ENCODE measurements at places on chromosomes 12 and 14. TPM values are rescaled to one million over a fixed set of nuclear protein-coding genes. Genes with fewer than 3 reads are reported as not detected.

The MSRB3 gene
- total RNA-seq, result not detected

The PLEKHD1 gene
- 0.05 TPM for total RNA-seq

DNA sequence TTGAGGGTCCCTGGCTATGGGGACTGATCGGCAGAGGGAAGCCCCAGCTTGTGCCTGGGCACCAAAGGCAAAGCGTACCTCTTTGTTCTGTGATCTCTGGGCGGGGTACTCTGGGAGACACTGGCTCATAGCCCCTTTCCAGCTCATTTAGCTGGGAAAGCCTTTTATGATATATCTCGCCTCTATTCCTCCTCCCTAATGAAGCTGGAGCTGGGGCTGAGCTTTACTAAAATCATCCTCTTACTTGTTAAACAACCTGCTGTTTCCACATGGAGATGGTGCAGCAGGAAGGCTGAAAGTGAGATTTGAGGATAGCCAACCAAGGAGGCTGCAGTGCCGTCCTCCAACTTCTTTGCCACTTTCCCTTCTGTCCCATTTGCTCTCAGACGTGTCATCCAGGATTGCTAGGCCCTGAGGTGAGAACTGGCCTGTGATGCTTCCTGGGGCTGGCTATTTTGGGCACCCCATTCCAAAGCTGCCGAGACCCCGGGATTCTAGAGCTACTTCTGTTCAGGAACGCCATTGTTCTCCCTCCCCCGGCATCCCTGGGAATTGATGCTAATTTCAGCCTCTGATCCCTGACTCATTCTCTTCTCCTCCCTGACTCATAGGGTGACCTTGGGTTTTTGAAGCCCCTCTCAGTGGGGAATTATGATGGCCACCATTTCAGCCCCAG, 16.0 kb downstream of the PDE1B start:
- peaks cover 5% of the 10 kb centered on the region for H3K36me3 ChIP-seq
- H3K27ac ChIP-seq, result no peak overlapping the region
- no peak for DNase-seq
- H3K27me3 ChIP-seq, result no peaks in the 10 kb centered on the region
- no peak overlapping the region for H3K4me3 ChIP-seq

DNA sequence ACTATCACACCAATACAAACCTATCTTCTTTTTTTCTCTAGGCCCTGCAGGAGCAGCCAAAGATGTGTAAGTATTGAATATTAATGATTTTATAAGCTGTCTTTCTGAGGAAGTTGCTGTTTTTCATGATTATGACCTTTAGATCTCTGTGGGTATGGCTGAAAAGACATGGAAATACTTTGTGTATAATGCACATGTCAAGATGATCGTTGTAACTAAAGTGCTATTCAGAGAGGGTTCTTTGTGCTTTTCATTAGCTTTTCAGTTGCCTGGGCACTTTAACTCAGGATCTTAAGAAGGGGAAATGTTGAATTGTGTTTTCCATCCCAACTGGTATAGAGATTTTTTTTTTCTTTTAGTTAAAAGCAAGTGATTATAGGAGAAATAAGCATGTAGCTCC, 18.1 kb downstream of the C12orf75 start:
- no peak overlapping the region for H3K27ac ChIP-seq
- H3K4me3 ChIP-seq, result no peak overlapping the region
- peaks cover 4% of the 10 kb centered on the region for H3K4me1 ChIP-seq
- no peak for DNase-seq

DNA sequence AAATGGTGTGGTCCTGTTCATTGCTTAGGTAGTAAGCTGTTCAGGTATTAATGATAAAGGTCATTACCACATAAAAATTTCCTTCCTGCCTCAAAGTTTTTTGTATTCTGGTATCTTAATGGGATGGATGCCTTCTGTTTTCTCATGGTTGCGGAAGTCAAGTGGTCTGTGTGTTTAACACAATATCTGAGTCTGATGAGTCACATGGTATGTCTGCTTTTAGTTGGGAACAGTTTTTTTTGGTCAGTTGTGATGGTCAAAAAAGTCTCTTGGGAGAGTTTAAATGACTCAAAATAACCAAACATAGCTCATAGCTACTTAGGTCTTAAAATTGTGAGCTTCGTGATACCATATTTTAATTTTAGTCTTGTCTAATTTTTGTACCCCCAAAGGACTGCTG, 40.7 kb downstream of the STK38L start:
- no peaks in the 10 kb centered on the region for H3K4me1 ChIP-seq
- H3K27ac ChIP-seq, result no peak overlapping the region
- no peaks in the 10 kb centered on the region for H3K27me3 ChIP-seq
- no peak for DNase-seq

GRCh38 chr14:99284254-99285004, 12.4 kb upstream of the BCL11B start:
- peaks cover 15% of the 10 kb centered on the region for H3K4me1 ChIP-seq
- peaks cover 2% of the 10 kb centered on the region for H3K27me3 ChIP-seq
- H3K27ac ChIP-seq, result no peak overlapping the region
- no peak overlapping the region for H3K4me3 ChIP-seq
- H3K36me3 ChIP-seq, result no peaks in the 10 kb centered on the region
- no peak for DNase-seq

DNA sequence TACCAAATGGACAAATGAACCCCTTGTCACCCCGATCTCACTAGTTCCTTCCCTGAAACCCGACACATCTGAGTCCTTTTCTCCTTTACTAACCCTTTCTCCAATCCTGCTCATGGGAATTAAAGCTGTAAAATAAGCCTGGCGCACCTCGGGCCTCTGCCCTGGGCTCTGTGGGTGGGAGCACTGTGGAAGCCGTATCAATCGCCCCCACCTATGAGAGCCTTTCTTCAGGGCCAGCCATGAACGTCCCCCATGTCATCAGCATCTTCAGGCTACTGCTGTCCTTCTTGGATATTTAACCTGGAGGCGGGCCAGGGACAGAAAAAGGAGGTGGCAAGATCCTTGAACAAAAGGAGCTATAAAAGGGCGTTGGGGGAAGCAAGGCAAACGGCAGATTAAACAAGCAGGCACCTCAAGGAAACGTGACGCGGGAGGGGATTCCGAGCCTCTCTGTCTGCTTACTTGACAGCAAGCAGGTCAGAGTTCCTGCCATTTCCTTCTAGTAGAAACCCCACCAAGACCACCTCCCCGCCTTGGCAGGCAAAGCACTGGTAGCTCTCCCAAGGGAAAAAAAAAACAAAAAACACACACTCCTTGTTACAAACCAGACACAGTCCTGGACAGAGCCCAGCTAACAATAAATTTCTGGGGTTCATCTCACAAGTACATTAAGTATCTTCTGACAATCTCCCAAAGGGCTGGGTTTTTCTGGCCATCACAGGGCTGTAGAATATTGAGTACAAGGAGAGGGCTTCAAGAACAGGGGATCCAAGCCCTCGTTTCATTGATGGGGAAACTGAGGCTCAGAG, 62.9 kb downstream of the DPF3 start:
- DNase-seq, result no peak
- H3K27ac ChIP-seq, result no peak overlapping the region
- no peaks in the 10 kb centered on the region for H3K4me1 ChIP-seq
- no peak overlapping the region for H3K4me3 ChIP-seq
- H3K27me3 ChIP-seq, result peaks cover 7% of the 10 kb centered on the region

The CD69 gene
- total RNA-seq, result 118 TPM

- H3K4me3 ChIP-seq, result no peak overlapping the region
- no peaks in the 10 kb centered on the region for H3K36me3 ChIP-seq
- DNase-seq, result no peak
- no peak overlapping the region for H3K27ac ChIP-seq
- no peaks in the 10 kb centered on the region for H3K4me1 ChIP-seq
Measured at GRCh38 chr14:22305607-22306006, 283.4 kb downstream of the DAD1 start.

- no peaks in the 10 kb centered on the region for H3K27me3 ChIP-seq
- H3K36me3 ChIP-seq, result no peaks in the 10 kb centered on the region
- no peak overlapping the region for H3K4me3 ChIP-seq
- peaks cover 6% of the 10 kb centered on the region for H3K4me1 ChIP-seq
- no peak overlapping the region for H3K27ac ChIP-seq
Measured at GRCh38 chr12:30847259-30847658, 79.3 kb upstream of the TSPAN11 start.

DNA sequence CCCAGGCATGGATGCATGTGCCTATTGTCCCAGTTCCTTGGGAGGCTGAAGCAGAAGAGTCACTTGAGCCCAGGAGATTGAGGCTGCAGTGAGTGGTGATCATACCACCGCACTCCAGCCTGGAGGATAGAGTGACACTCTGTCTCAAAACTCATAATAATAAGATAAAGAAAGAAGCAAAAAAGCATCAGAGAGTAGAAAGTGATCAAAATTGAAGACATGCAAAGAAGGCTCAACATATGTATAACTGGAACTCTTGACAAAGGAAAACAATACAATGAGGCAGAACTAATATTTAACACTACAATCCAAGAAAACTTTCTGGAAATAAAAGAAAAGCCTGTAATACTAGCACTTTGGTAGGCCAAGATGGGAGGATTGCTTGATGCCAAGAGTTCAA, 48.3 kb upstream of the COCH start:
- no peaks in the 10 kb centered on the region for H3K4me1 ChIP-seq
- no peak overlapping the region for H3K27ac ChIP-seq
- no peak overlapping the region for H3K4me3 ChIP-seq
- peaks cover 7% of the 10 kb centered on the region for H3K27me3 ChIP-seq
- no peak for DNase-seq
- H3K36me3 ChIP-seq, result no peaks in the 10 kb centered on the region

DNA sequence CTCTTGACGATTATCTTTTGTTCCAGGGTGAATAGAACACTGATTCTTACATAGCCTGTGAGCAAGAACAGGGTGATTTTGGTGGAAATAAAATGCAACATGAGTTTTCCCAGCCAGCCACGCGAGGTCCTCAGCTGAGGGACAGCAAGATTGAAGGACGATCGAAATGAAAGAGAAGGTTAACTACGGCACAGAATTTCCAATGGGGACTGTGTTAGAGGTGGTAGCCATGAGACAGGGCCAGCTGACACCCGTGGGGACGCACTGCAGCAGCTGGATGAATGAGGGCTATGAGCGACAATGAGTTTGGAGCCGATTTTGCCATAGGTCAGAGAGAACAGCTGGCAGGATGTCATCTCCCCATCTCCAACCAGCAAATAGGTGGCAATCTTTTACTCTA, 243.4 kb upstream of the PELI2 start:
- H3K36me3 ChIP-seq, result no peaks in the 10 kb centered on the region
- peaks cover 2% of the 10 kb centered on the region for H3K27me3 ChIP-seq
- no peak overlapping the region for H3K27ac ChIP-seq
- H3K4me1 ChIP-seq, result no peaks in the 10 kb centered on the region
- no peak for DNase-seq

DNA sequence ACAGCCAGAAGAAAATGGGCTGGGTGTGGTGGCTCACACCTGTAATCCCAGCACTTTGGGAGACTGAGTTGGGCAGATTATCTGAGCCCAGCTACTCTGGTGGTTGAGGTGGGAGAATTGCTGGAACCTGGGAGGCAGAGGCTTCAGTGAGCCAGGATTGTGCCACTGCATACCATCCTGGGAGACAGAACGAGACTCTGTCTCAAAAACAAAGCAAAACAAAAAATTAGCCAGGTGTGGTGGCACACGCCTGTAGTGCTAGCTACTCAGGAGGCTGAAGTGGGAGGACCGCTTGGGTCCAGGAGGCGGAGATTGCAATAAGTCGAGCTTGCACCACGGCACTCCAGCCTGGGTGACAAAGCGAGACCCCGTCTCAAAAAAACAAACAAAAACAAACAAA, 3.8 kb upstream of the EMP1 start:
- H3K4me3 ChIP-seq, result no peak overlapping the region
- DNase-seq, result no peak
- no peak overlapping the region for H3K27ac ChIP-seq
- no peaks in the 10 kb centered on the region for H3K36me3 ChIP-seq

GRCh38 chr14:93943052-93943451, 15.9 kb downstream of the FAM181A start:
- no peaks in the 10 kb centered on the region for H3K27me3 ChIP-seq
- no peak for DNase-seq
- H3K27ac ChIP-seq, result no peak overlapping the region
- peaks cover 13% of the 10 kb centered on the region for H3K4me1 ChIP-seq
- H3K4me3 ChIP-seq, result no peak overlapping the region
- H3K36me3 ChIP-seq, result peaks cover 31% of the 10 kb centered on the region

The LRCOL1 gene
- not detected for total RNA-seq

DNA sequence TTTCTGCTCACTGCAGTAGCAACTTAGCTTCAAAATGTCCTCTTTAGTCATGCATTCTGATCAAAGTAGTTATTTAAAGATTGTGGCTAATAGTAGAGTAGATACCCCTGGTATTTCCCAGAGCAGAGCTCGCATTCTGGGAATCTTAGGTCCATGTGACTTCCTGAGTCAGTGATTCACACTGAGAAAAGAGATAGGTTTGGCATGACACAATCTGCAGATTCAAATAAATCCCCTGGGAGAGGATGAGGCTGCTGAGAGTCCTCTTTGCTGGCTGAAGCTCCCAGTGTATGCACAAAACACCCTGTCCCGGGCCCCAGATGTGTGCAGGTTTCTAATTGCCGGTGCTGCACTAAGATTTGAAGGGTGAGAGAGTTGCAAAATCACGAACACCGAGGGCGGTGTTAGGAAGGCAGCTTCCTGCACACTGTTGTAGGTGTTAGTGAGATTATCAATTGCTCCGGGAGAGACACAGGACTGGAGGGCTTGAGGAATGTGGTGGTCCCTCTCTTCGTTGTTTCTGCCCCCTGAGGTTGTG, 233.2 kb downstream of the NRXN3 start:
- no peak for DNase-seq
- peaks cover 2% of the 10 kb centered on the region for H3K27me3 ChIP-seq
- H3K36me3 ChIP-seq, result no peaks in the 10 kb centered on the region

DNA sequence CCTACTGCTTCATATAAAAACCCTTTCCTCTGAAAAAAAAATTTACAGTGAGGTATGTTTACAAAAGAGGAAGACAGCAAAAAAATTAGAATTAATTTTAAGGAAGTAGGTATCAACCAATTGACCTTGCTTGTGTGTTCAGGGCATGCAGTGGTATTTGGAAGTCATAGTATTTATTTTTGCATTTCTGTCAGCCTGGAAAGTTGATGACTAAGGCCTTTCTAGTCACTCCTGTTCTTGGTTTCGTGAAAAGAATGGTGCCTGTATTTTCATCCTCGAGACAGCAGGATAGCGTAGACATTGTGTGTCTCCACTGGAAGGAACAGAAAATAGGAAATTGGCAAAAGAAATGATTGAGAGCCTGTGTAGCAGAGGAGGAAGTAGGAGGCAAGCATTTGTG, 24.5 kb downstream of the SLC16A7 start:
- no peak overlapping the region for H3K27ac ChIP-seq
- H3K27me3 ChIP-seq, result no peaks in the 10 kb centered on the region
- H3K4me3 ChIP-seq, result no peak overlapping the region
- peaks cover 4% of the 10 kb centered on the region for H3K36me3 ChIP-seq
- peaks cover 55% of the 10 kb centered on the region for H3K4me1 ChIP-seq

The KIF26A gene
- total RNA-seq, result 0.38 TPM

- no peak overlapping the region for H3K27ac ChIP-seq
- H3K27me3 ChIP-seq, result peaks cover 10% of the 10 kb centered on the region
- no peaks in the 10 kb centered on the region for H3K36me3 ChIP-seq
- H3K4me3 ChIP-seq, result no peak overlapping the region
- peaks cover 20% of the 10 kb centered on the region for H3K4me1 ChIP-seq
Measured at GRCh38 chr12:75635606-75636444, 124.4 kb upstream of the KRR1 start.

- peak; percentile 22 for DNase-seq
- no peaks in the 10 kb centered on the region for H3K27me3 ChIP-seq
- peak overlapping the region; percentile 91 for H3K27ac ChIP-seq
- peaks cover 7% of the 10 kb centered on the region for H3K36me3 ChIP-seq
Measured at GRCh38 chr14:60090864-60091519, 731 bp upstream of the PCNX4 start.

The TMTC1 gene
- 0.17 TPM for total RNA-seq

Data from activated CD4-positive, alpha-beta memory T cell treated with anti-CD3 and anti-CD28 coated beads for 36 hours (primary cell).